HS-27A (cell line): ENCODE measurements at places on chromosomes 5 and 9.

DNA sequence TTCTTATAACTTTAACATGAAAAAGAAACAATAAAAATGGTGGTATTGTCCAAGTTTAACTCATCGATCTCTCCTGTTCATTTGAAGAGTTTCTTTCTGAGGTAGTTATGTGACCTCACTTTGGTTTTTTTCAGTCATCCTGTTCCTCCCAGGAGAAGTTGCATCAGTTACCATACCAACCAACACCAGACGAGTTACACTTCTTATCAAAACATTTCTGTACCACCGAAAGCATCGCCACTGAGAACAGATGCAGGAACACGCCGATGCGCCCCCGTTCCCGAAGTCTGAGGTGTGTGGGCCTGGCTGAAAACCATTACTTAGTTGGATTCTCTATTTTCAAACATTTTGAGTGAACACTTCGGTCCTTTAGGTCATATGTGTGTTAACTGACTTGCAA, 96.3 kb downstream of the CD180 start:
- no peak for DNase-seq

- DNase-seq: no peak
These were observed 453.3 kb downstream of the KDM4C start for GRCh38 chr9:7210854-7211637.

DNA sequence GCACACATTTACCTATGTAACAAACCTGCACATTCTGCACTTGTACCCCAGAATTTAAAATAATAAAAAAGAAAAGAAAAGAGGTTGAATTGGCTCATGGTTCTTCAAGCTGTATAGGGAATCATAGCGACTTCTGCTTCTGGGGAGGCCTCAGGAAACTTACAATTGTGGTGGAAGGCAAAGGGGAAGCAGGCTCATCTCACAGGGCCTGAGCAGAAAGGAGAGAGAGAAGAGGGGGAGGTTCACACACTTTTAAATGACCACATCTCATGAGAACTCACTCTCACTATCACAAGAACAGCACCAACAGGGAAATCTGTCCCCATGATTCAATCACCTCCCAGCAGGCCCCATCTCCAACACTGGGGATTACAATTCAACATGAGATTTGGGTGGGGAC, 214.6 kb downstream of the CDK5RAP2 start:
- no peak for DNase-seq

- no peak for DNase-seq
These were observed 1072.3 kb upstream of the DMAC1 start for GRCh38 chr9:8871796-8872445.

- DNase-seq: no peak
These were observed 91.7 kb upstream of the SHB start for GRCh38 chr9:38160613-38161215.

GRCh38 chr5:115179030-115179393, 9.3 kb upstream of the TRIM36 start:
- no peak for DNase-seq

- DNase-seq: no peak
These were observed 63.3 kb downstream of the PRRC1 start for GRCh38 chr5:127580731-127581130.

- no peak for DNase-seq
These were observed 113.5 kb upstream of the NFIB start for GRCh38 chr9:14427419-14427818.

DNA sequence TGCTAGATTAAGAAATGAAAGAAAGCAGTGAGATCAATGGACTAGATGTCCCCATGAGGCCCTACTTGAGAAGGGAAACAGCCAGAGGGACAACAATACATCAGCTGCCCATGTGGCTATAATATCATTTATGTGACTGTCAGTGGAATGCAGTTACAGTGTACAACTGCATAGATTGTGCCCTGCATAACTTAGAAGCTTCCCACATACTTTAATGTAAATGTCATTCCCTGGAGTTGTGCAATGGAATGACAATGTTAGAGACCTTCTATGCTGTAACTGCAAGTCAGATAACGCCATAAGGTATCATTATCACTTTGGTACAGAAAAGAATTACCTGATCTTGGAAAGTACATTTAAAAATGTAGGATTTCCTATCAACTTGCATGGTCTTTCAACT, 67.4 kb downstream of the FBN2 start:
- DNase-seq: no peak

- DNase-seq: no peak
These were observed 213.4 kb upstream of the ADAMTSL1 start for GRCh38 chr9:18260521-18260920.

DNA sequence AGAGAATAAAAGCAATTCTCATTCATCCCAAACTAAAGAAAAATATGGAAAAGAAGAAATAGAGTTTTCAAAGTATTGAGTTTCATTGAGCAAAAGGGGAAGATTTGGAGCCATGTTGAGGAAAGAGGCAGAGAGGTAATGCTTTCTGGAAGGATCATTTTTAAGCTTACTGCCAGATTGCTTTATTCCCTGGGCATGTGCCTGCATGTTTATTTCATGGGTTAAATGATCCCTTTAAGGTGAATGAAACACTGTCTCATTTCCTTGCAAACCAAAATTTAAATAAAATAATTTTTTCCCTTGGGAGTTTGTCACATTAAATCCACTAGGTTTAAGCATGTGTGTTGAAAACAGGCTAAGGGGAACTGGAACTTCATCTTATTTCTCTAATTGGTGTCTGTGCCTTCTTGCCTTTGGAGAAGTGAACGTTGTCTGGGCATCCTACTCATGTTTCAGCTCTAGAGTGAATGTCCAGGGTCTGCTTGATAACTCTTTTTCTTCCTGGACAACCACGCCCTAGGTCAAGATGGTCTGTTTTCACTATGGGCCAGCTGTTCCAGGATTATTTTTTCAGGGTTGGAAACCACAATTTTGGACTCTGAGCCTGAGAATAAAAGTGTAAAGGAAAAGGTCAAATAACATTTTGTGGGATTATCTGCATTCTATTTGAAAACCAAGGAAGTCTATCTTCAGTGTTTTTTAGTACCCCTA, 114.1 kb upstream of the ELL2 start:
- no peak for DNase-seq

DNA sequence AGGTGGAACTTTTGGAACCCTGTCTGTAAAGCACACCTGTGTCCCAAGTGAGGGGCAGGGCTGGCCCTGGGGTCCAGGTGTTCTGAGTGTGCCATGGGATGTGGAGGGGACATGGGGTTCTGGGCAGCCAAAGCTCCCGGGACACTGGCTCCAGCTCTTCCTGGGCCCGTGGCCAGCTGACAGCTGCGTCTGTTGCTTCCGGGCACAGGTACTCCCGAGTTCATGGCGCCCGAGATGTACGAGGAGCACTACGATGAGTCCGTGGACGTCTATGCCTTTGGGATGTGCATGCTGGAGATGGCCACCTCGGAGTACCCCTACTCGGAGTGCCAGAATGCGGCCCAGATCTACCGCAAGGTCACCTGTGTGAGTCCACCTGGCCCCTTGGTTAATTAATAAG, 50.7 kb downstream of the WNK2 start:
- no peak for DNase-seq

DNA sequence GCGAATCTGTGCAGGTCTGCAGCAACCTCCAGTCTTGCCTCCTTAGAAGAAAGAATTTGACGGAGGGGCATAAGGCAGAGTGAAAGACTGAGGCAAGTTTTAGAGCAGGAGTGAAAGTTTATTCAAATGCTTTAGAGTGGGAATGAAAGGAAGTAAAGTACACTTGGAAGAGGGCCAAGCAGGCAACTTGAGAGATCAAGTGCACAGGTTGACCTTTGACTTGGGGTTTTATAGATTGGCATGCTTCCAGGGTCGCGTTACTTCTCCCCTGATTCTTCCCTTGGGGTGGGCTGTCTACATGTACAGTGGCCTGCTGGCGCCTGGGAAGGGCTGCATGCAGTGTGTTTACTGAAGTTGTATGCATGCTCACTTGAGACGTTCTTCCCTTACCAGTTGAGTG, 127.2 kb upstream of the FER start:
- no peak for DNase-seq

DNA sequence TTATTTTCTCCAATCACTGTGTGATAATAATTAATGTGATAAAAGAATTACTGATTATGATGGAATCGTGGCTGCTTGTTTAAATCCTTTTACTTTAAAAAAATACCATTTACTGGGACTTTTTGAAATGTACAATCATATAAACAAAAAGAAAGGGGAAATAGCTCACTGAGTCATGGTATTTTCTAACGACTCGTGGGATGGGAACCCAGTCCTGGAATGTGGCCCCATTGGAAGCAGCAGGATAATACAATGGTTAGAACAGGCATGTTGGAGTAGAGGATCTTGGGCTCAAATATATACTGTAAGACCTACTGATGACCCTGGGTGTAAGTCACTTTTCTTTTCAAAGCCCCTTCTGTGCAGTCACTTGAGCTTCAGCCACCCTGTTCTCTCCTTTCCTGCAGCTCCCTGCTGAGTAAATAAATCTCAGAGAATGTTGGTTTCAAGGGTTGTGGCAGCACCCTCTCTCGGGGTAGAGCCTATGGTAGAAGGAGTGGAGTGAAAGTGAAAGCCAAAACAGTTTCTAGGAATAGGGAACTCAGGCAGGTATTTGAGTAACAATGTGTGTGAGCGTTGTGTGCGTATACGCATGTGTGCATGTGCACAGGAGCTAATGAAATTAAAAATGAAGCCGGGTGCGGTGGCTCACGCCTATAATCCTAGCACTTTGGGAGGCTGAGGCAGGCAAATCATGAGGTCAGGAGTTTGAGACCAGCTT, 40.8 kb upstream of the LARP1 start:
- no peak for DNase-seq

- DNase-seq: no peak
These were observed 261.0 kb upstream of the CDH6 start for GRCh38 chr5:30932273-30933017.

DNA sequence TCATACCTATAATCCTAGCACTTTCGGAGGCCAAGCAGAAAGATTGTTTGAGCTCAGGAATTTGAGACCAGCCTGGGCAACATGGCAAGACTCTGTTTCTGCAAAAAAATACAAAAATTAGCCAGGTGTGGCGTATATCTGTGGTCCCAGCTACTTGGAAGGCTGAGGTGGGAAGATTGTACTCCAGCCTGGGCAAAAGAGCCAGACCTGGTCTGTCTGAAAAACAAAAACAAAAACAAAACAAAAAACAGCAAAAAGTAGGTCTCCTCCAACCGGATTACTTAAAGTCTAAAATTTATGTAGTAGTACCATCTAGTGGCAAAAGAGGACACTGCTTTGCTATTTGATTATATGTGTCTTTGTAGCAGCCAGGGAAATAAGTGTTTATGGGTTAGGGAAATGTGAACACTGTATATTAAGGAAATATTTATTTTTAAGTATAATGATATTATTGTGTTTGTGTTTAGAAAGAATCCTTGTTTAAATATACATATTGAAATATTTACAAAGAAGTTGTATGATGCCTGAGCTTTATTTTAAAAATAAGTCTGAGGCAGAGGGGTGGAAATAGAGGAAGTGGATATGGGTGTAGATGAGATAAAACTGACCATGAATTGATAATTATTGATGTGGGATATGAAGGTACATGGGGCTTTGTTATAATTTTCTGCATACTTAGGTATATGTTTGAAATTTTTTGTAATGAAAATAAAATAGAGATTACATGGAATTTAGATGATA, 20.0 kb downstream of the APC start:
- no peak for DNase-seq

DNA sequence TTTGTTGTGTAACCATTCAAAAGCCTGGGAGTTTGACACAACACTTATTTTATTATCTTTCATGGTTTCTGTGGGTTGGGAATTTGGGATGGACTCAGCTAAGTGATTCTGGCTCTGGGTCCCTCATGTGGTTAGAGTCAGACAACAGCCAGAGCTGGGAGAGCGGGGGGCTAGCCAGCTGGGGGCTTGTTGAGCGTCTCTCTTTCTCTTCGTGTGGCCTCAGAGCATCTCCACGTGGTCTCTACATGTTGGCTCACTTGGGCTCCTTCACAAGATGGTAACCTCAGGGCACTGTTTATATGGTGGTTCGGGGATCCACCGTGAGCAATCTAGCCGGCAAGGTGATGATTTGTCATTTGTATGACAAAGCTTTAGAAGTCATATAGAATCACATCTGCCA, 73.6 kb downstream of the FSTL4 start:
- DNase-seq: no peak

- DNase-seq: no peak
These were observed 11.0 kb downstream of the SLC44A1 start for GRCh38 chr9:105255421-105255820.

DNA sequence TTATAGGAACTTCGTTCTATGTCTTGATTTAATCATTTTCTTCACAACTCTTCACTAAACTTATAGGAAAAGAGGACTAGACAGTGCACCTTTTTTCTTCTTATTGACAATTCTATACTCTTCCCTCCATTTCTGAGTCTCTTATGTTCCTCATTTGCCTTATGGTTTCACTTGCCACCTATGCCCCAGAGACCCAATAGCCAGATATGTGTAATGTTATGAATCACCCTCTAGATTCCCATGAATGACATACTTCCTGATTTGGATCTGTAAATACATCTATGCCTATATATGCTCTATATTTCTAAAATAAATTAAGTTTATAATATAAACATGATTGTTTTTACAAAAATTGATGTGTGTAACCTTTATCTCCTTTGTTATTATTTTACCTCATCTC, 514.1 kb upstream of the MEF2C start:
- no peak for DNase-seq

- DNase-seq: no peak
These were observed 126.3 kb upstream of the C9orf72 start for GRCh38 chr9:27699621-27700020.

DNA sequence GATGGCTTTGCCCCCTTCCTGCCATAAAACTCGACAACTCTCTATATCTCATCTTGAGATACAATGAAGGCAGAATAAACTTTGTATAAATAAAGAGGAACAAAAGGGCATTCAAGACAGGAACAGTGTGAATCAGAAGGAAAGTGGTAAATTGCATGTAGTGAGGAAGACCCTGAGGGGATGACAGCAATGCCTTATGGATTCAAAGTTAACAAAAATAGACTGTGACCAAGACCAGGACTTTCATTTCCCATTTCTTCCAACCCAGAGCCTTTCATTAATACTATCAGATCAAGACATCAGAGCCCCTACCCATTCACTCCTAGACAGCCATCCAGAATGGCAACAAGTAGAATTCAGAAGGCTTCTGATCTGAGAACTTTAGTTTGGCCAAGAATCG, 46.4 kb upstream of the ZNF462 start:
- no peak for DNase-seq

GRCh38 chr5:160263326-160263855, 34.1 kb downstream of the FABP6 start:
- DNase-seq: no peak

GRCh38 chr9:134489621-134490408, 151.8 kb upstream of the COL5A1 start:
- no peak for DNase-seq

GRCh38 chr9:37424686-37425297, 2.3 kb downstream of the GRHPR start:
- no peak for DNase-seq
